ENCODE measurements at places on chromosomes 2 and 18. TPM values are rescaled to one million over a fixed set of nuclear protein-coding genes. Genes with fewer than 3 reads are reported as not detected.
A peak's percentile ranks its signal among the peaks of the same experiment; 100 is the strongest.

GRCh38 chr2:170156592-170156991, 21.4 kb upstream of the MYO3B start:
- H3K27me3 ChIP-seq = no peaks in the 10 kb centered on the region
- peaks cover 7% of the 10 kb centered on the region for H3K4me1 ChIP-seq
- DNase-seq = no peak
- H3K36me3 ChIP-seq = no peaks in the 10 kb centered on the region
- H3K27ac ChIP-seq = no peak overlapping the region

DNA sequence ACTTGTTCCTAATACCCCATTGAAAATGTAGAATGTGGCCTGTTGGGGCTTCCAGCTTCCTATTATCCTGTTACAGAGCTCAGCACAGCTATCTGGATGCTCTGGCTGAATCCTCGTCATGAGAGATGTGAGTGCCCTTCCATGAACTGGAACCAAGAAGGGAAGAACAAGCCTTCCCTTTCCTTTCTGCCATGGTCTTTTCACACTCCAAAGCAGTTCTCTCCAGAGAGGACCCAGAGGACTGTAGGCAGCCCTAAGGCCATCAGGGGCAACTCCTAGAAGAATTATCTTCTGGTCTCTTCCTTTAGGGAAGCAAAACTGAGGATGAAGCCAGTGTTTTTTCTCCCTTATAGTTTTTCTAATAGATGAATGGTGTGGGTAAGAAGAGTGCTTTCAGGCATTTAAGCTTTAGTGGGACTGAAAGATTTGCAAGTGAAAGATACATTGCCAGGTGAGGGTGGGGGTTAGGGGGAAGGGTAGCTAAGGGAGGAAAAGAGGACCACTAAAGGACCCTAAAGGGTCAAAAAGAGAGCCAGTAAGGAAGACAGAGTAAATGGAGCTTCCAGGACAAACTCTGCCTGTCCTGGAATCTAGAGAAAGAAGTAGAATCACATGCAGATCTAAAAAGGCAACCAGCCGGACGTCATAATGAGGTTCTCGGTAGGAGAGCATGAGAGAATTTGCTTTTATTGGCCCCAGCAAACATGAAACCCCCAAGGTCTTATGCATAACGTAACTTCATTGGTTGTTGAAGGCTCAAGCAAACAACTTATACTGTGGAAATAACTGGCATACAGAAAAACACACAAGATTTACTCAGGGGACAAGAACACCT, 12.4 kb upstream of the XPO1 start:
- H3K4me3 ChIP-seq = no peak overlapping the region
- H3K27ac ChIP-seq = no peak overlapping the region
- no peaks in the 10 kb centered on the region for H3K36me3 ChIP-seq
- no peaks in the 10 kb centered on the region for H3K27me3 ChIP-seq
- no peaks in the 10 kb centered on the region for H3K4me1 ChIP-seq
- no peak for DNase-seq

GRCh38 chr2:205612636-205613035, 69.7 kb upstream of the NRP2 start:
- DNase-seq = no peak
- no peak overlapping the region for H3K4me3 ChIP-seq
- H3K27me3 ChIP-seq = no peaks in the 10 kb centered on the region
- H3K27ac ChIP-seq = no peak overlapping the region
- peaks cover 13% of the 10 kb centered on the region for H3K4me1 ChIP-seq

GRCh38 chr2:188277786-188278185, 13.9 kb upstream of the GULP1 start:
- DNase-seq = no peak
- H3K36me3 ChIP-seq = no peaks in the 10 kb centered on the region
- H3K27ac ChIP-seq = no peak overlapping the region

DNA sequence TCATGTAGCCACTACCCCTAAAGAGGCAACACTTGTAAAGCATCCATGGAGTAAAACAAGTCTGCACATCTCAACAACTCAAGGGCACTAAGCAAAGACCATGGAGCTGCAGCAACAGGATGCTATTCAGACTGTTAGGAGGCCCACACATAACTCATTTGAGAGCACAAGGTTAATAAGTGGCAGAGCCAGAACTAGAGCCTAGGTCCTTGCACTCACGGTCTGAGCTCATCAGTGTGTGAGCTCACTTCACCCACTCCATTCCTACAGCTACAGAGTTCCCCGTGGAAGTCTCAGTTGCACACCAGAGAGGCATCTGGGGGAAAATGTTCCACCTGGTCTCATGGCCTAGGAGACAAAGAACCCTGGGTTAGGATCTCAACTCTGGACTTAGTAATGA, 35.0 kb downstream of the TTC32 start:
- H3K36me3 ChIP-seq = no peaks in the 10 kb centered on the region
- no peak for DNase-seq
- H3K27me3 ChIP-seq = no peaks in the 10 kb centered on the region
- peaks cover 37% of the 10 kb centered on the region for H3K4me1 ChIP-seq

GRCh38 chr2:234391625-234392024, 105.3 kb downstream of the ARL4C start:
- no peak overlapping the region for H3K4me3 ChIP-seq
- no peaks in the 10 kb centered on the region for H3K27me3 ChIP-seq
- H3K4me1 ChIP-seq = no peaks in the 10 kb centered on the region
- no peaks in the 10 kb centered on the region for H3K36me3 ChIP-seq
- no peak for DNase-seq

DNA sequence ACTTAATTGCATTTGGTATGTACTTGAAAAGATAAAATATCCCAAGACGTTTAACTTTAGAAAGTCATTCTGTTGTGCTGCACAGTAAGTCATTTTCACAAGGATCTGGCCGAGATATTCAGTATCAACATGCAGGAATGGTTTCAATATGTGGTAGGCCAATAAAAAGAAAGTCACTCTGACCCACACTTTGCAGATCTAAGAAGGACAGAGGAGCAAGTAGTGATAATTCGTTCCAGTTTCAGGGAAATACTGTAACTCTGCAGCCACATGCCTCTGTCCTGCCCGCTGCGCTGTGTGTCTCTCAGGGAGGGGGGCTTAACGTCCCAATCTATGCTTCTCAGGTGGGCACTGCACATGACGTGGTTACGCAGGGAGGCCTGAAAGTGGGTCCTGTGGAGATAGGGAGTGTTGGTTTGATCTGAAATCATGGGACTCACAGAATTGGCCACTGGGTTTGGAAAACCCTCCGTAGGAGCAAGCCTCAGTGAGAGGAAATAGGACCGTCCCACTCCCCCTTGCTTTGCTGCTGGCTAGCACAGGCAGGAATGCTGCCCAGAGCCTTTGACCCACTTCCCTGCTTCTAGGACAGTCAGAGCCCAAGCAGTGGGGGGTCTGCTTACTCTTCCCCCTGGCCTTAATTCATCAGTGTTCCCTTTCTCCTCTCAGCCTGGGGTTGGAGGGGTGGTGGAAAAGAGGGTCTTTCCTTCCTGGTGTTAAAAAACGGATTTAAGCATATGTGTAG, 314.7 kb upstream of the SPRED2 start:
- no peaks in the 10 kb centered on the region for H3K27me3 ChIP-seq
- no peak for DNase-seq
- no peak overlapping the region for H3K27ac ChIP-seq
- H3K36me3 ChIP-seq = no peaks in the 10 kb centered on the region
- H3K4me1 ChIP-seq = no peaks in the 10 kb centered on the region
- no peak overlapping the region for H3K4me3 ChIP-seq

- no peaks in the 10 kb centered on the region for H3K4me1 ChIP-seq
- no peak overlapping the region for H3K27ac ChIP-seq
- no peak overlapping the region for H3K4me3 ChIP-seq
- H3K27me3 ChIP-seq = peaks cover 24% of the 10 kb centered on the region
These were observed 19.5 kb downstream of the BOLA3 start for GRCh38 chr2:74128206-74128605.

DNA sequence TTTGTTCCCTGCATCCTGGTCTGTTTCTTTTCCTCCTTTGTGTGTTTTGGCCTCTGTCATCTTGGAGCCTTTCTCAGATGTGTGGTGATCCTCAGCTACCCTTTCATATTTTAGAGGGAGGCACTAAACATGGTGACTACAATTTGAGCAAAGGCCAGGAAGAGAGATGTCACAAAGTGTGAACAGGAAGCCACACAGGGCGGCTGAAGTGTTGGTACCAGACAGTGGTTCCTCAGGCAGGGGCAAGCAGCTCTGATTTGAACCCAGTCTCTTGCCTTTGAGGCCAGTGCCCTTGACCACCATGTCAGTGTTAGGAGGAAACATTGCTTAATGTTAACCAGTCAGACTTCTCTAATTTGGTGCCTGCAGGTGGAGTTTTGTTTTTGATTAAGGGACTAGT, 9.2 kb downstream of the LRRFIP1 start:
- no peak overlapping the region for H3K27ac ChIP-seq
- no peak for DNase-seq
- H3K36me3 ChIP-seq = no peaks in the 10 kb centered on the region
- no peaks in the 10 kb centered on the region for H3K27me3 ChIP-seq

GRCh38 chr2:183543731-183544130, 419.5 kb downstream of the NUP35 start:
- H3K4me3 ChIP-seq = no peak overlapping the region
- no peak for DNase-seq
- H3K27ac ChIP-seq = no peak overlapping the region
- H3K27me3 ChIP-seq = no peaks in the 10 kb centered on the region
- H3K4me1 ChIP-seq = no peaks in the 10 kb centered on the region
- H3K36me3 ChIP-seq = no peaks in the 10 kb centered on the region

- no peak for DNase-seq
- H3K4me3 ChIP-seq = no peak overlapping the region
- no peaks in the 10 kb centered on the region for H3K27me3 ChIP-seq
- H3K4me1 ChIP-seq = no peaks in the 10 kb centered on the region
- H3K27ac ChIP-seq = no peak overlapping the region
These were observed 137.8 kb upstream of the GATA6 start for GRCh38 chr18:22031611-22032010.

- no peaks in the 10 kb centered on the region for H3K36me3 ChIP-seq
- no peak for DNase-seq
- no peak overlapping the region for H3K4me3 ChIP-seq
- H3K27ac ChIP-seq = peak overlapping the region; percentile 15
- peaks cover 67% of the 10 kb centered on the region for H3K4me1 ChIP-seq
These were observed 133.5 kb downstream of the SPTBN1 start for GRCh38 chr2:54589340-54590215.

DNA sequence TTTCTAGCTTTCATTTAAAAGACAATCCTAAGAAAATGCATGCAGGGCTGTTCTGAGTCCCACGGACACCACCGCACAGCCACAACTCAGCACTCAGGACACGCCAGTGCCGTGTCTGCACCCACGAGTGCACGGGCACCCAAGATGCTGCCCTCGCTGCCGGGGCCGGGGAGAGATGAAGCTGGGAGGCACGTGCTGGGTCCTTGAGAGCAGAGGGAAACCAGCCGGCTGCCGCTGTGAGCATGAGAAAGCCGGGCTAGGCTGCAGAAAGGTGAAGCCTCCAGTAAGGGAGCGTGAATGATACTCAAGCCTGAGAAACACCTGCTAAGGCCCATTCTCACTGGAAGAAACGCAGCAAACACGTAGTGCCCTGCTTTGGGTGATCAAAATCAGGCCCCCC, 4.8 kb downstream of the COPS9 start:
- H3K27me3 ChIP-seq = no peaks in the 10 kb centered on the region
- peaks cover 59% of the 10 kb centered on the region for H3K36me3 ChIP-seq
- H3K4me3 ChIP-seq = no peak overlapping the region
- no peak for DNase-seq
- peaks cover 13% of the 10 kb centered on the region for H3K4me1 ChIP-seq
- no peak overlapping the region for H3K27ac ChIP-seq

GRCh38 chr18:26456070-26456491, 92.3 kb downstream of the KCTD1 start:
- no peak overlapping the region for H3K27ac ChIP-seq
- H3K4me3 ChIP-seq = no peak overlapping the region
- peaks cover 19% of the 10 kb centered on the region for H3K36me3 ChIP-seq
- H3K27me3 ChIP-seq = no peaks in the 10 kb centered on the region
- no peaks in the 10 kb centered on the region for H3K4me1 ChIP-seq
- DNase-seq = peak; percentile 68

- no peaks in the 10 kb centered on the region for H3K36me3 ChIP-seq
- H3K4me3 ChIP-seq = no peak overlapping the region
- H3K27me3 ChIP-seq = no peaks in the 10 kb centered on the region
- H3K27ac ChIP-seq = no peak overlapping the region
- no peaks in the 10 kb centered on the region for H3K4me1 ChIP-seq
These were observed 164.3 kb downstream of the TRABD2A start for GRCh38 chr2:84716564-84716963.

The POTEJ gene
- total RNA-seq = not detected

The RRM2 gene
- 1.7 TPM for total RNA-seq

The SLC5A6 gene
- total RNA-seq = 7.5 TPM

The RMC1 gene
- total RNA-seq = 31.6 TPM

The AQP12A gene
- not detected for total RNA-seq

The ST8SIA5 gene
- total RNA-seq = not detected

The NTSR2 gene
- not detected for total RNA-seq

The KLHL29 gene
- 24.2 TPM for total RNA-seq

The VIL1 gene
- total RNA-seq = 0.86 TPM

The ANTXR1 gene
- total RNA-seq = 115 TPM

Measured in esophagus muscularis mucosa (tissue), 4 donors.